Fibroblast of mammary gland (primary cell): ENCODE measurements at places on chromosomes 16 and 17.

DNA sequence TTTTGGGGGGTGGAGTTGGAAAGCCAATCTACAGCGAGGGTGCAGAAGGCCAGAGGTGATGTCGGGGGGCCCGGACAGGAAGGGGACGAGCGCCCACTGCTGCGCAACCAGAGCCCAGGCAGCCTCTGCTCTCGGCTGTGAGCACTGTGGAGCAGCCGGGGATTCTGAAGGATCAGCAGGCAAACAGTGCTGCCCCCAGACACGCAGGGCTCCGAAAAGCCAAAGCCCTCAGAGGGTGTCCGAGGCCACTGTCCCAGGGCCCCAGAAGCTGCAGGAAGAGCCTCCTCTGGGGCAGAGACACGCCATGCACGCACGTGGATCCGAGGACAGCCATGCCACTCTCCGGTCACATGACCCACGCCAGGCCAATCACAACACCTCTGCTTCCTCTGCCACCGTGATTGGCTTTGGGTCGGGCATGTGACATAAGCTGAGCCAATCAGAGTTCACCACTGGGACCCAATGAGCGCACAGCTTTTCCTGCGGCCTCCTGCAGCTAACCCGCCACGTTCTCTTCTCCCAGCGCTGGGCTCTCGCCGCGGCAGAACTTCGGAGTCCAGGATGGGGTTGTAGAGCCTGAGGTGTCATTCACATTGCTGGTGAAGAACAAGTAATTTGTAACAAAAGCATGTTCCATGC, 40.7 kb downstream of the ACTG1 start:
- peak; percentile 94 for DNase-seq

DNA sequence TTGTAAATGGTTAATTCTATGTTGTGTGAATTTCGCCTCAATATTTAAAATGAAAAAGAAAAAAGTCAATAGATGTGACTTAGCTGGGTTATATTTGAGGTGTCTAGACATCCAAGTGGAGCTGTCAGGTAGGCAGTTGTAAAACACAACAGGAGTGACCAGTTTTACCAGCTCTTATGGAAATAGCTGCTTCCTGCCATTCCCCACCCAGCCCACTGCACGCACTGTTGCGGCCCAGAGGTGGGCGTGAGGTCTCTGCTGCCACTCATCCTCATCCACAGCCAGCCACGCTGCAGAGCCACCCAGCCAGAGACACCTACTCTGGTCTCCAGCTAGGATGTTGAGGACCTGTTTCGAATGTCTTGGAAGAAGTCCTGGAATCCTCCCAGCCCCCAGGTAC, 3.4 kb upstream of the CARD14 start:
- no peak for DNase-seq

- DNase-seq = no peak
These were observed 26.5 kb downstream of the STAT3 start for GRCh38 chr17:42361781-42362186.

DNA sequence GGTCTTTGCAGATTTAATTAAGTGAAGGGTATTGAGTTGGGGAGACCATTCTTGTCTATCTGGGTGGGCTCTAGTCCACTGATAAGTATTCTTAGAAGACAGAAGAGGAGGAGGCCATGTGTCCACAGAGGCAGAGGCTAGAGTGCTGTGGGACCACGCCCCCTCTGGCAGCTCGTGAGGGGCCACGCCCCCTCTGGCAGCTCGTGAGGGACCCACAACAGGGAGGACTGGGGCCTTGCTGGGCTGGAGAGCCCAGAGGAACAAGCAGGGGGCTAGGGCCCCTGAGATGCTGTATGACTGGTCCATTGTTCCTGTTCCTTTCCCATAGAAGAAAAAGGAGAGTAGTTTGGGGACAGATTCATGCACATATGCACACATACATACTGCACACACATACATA, 106.8 kb downstream of the METRNL start:
- DNase-seq = no peak

GRCh38 chr17:56977673-56978395, at the start of gene SCPEP1:
TSS of gene SCPEP1 (plus strand) at chr17:56978131. CDS start at chr17:56978160, 29 bp downstream.
- DNase-seq = peak; percentile 68

- DNase-seq = no peak
These were observed 95.2 kb downstream of the SPACA3 start for GRCh38 chr17:33086878-33087277.
